ENCODE measurements at places on chromosomes 6 and 20.

GRCh38 chr6:149897855-149898744, at the start of gene RAET1E:
Gene RAET1E (minus strand): TSS chr6:149898113. CDS start chr6:149890901, 7,212 bp downstream.
- DNase-seq, result no peak

DNA sequence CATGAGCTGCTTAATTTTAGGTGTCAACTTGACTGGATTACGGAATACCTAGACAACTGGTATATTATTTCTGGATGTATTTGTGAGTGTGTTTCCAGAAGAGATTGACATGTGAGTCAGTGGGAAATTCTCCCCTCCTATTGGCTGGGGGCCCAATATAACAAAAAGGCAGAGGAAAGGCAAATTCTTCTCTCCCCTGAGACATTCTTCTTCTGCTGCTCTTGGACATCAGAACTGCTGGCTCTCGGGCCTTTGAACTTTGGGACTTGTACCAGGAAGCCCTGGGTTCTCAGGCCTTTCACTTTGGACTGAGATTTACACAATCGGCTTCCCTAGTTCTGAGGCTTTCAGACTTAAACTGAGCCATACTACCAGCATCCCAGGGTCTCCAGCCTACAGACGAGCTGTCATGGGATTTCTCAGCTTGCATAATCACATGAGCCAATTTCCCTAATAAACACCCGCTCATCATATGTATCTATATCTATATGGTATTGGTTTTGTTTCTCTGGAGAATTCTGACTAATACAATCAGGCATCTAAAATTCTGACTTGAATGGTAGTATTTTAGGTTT, 7.6 kb upstream of the BTN3A3 start:
- no peak for DNase-seq

GRCh38 chr6:151014404-151015100, 149.1 kb downstream of the MTHFD1L start:
- peak; percentile 61 for DNase-seq

DNA sequence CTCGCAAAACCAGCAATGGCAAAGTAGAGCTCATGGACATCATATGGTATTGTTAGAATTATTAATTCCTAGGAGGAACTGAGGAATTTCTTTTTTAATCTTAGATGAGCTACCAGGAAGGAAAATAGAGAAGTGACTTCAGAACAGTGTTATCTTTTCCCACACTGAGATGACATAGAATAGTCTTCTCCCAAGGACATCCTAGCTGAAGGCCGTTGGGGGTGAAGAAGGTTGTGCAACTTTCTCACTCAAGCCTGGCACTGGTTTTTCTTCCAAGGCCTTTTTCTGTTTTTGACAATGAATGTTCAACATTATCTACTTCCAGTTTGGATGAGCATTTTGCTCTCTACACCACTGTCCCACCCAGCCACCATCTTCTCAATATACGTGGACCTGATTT, 35.8 kb upstream of the MAS1 start:
- DNase-seq, result no peak

DNA sequence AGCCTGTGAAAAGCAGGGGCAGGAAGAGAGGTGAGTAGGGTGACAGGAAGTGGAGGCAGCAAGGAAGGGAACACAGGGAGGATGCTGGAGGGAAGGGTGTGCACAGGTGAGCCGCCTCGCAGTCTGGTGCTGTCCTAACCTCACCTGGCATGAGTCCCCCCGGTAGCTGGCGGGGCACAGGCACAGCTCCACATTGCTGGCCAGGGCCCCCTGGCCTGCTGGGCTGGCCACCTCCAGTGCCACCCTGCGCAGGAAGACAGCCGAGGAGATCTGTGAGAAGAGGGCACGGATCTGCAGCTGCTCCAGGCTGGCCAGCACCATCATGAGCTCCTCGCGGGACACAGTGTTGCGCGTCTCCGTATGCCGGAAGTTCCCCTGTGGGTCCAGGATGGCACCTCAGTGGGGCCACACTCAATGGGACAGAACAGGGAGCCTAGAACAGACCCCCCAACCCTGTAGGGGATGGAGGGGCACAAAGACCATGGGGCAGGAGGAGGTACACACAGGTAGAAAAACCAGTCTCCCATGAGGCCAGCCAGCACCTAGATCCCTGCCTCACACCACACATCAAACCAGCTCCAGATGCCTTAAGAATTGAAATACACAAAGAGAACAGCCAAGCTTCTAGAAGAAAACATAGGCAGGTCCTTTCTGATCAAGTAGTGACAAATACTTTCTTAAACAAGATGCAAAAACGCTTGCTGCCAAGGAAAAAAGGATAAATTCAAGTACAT, 22.5 kb downstream of the ADRM1 start:
- no peak for DNase-seq

- DNase-seq, result no peak
Observed at GRCh38 chr6:167974640-167975344, 22.7 kb upstream of the KIF25 start.

- DNase-seq, result no peak
Observed at GRCh38 chr6:12049165-12049564, 37.1 kb downstream of the HIVEP1 start.

DNA sequence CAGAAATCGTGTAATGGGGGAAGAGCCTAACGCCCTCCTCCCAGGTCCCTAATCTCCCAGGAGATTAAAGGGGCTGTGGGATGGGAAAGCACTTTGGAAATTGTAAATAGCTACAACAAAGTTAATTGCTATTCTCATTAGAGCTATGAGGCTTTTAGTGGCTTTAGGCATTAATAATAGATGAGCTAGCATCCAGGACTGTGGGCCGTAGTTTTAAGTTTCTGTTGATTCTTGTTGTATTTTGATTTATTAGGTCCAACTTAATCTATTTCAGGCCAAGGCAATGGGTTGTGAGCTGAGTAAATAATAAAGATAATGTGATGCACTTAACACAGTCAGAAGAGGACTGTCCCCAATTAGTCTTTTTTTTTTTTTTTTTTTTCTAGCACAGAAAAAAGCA, 67.7 kb downstream of the ANKRD6 start:
- DNase-seq, result peak; percentile 28

- no peak for DNase-seq
Observed at GRCh38 chr6:44073612-44074438, 53.4 kb downstream of the MRPL14 start.

- no peak for DNase-seq
Observed at GRCh38 chr6:63353286-63353630, 33.5 kb upstream of the LGSN start.

GRCh38 chr6:119978274-119978889, 628.8 kb upstream of the MAN1A1 start:
- no peak for DNase-seq

GRCh38 chr6:111534231-111534751, 51.3 kb upstream of the REV3L start:
- peak; percentile 41 for DNase-seq

- DNase-seq, result no peak
Observed at GRCh38 chr20:21258411-21258810, 44.7 kb upstream of the XRN2 start.

- DNase-seq, result no peak
Observed at GRCh38 chr20:44997171-44997570, 30.9 kb downstream of the STK4 start.

DNA sequence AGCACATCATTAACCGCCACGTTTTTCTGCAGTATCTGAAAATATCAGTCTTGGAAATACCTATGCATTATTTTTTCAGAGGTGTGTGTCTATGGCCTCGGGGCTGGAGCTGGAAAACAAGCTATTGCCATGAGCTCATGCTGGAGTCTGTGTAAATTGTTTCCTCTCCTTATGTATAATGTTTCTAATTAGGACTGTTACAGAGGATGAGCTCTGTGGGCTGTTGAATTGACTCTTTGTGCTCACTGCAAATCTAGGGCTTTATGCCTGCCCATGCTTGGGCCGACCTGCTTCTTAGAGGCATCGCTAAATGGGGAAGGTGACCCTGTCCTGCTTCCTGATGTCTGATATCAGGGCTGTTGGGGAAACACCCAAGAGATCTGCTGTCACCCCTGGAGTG, 80.8 kb upstream of the SLC22A16 start:
- DNase-seq, result no peak

DNA sequence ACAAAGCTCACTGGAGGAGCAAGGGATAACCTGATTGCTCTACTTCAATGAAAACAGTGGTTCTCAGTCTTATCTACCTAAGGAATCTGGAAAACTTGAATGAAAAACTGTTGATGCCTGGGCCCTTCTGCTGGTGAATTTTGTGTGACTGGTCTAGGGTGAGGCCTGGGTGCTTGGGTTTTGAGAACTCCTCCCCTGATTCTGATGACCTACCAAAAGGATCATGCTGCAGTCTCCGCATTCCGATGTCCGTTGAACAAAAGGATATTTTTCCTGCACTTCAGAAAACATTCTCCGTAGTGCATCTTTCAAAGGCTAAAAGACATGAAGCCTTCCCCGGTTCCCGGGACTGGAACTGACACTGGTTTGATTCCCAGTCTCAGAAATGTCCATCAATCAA, 157.9 kb downstream of the SYNDIG1 start:
- DNase-seq, result no peak

GRCh38 chr6:83307849-83308248, 114.7 kb downstream of the RWDD2A start:
- peak; percentile 1 for DNase-seq

GRCh38 chr6:85126485-85127167, 323.3 kb upstream of the NT5E start:
- DNase-seq, result peak; percentile 21

DNA sequence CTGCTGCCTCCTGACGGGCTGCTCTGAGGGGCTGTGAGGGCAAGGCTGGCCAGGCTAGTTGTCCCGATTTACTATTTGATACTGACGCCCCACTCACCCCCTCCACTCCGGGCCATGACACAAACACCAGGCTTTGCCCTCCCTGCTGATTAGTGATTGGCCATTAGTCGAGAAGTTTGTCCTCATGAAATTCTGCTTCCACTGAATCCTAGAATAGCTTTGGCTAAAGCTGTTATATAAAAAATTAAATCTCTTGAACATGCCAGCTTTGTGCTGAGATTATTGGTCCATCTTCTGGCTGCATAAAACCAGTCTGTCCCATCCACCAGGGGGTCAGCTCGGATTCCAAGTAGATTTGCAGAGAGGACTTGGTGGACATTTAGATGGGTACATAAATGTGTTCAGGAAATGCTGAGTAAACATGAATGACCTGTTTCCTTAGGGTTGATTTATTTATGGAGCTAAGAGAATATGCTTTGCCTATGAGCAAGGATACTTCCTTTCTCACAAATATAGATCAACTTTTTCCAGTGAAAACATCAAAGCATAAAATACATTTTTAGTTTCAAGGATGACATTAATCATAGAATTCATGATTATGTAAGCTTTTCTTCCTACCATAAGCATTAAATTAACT, at the start of gene GABRR2:
GABRR2 (minus strand) TSS at position 51 of the 637 bp plus-strand sequence. CDS start 134 bp downstream, outside the sequence.
- no peak for DNase-seq

DNA sequence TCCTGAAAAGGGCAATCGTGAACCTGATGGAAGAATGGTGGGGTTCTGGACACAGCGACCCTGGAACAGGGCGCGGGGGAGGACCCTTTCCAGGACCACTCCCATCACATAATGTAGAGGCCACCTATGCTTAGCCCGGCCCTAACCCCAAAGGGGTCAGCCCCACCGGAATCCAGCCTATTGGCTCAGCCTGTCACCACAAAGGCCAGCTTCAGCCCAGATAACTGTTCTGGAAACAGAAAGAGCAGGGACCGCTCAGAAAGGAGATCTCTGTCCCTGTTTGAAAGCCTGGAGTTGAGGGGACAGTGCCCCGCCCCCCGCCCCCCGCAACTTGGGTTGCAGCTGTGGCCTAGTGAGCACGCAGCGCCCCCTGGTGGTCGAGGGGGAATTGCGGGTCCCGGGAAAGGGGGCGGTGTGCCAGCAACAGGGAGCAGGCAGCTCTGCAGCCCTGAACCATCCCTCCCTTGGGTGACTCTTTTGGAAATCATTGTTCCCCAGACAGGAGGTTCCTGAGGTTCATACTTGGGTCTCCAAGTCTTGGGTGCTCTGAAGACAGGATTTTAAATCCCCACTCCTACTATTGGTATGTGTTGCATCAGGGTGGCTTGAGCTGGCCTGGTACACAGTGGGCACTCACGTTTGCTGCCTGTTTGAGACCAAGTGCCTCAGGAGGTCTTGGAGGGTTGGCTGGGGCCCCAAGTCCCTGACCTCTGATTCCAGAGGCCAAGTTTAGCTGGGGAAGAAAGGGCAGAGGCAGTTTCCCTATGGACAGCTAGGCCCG, 1.5 kb downstream of the SIGLEC1 start:
- DNase-seq, result peak; percentile 24

DNA sequence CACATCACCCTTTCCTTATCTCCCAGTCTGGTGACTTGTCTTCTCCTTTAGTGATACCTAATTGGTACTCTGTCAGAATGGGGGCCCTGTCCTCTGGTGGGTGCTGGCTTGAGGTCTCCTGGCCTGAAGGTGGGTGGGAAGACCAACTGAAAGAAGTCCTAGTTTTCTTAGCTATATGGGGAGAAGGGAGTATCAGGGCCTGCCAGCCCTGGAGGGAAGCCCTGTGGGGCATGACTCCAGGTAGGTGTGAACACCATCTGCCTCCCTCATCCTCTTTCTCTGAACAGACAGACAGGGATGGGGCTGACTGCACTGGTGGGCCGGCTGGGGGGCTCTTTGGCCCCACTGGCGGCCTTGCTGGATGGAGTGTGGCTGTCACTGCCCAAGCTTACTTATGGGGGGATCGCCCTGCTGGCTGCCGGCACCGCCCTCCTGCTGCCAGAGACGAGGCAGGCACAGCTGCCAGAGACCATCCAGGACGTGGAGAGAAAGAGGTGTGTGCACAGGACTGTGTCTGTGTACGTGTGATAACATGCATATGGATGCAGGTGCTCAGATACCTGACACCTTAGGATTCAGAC, 4.8 kb downstream of the CRIP3 start:
- DNase-seq, result no peak

DNA sequence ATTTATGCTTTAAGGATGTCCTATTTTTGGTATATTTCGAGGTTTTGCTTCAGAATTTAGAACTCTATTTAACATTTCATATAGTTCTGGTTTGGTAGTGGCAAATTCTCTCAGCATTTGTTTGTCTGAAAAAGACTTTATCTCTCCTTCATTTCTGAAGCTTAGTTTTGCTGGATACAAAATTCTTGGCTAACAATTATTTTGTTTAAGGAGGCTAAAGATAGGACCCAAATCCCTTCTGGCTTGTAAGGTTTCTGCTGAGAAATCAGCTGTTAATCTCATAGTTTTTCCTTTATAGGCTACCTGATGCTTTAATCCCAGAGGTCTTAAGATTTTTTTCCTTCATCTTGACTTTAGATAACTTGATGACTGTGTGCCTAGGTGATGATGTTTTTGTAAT, 162.7 kb upstream of the B3GAT2 start:
- no peak for DNase-seq

- no peak for DNase-seq
Observed at GRCh38 chr20:14757728-14758127, 420.3 kb upstream of the FLRT3 start.

GRCh38 chr6:166747644-166748595, 120.9 kb upstream of the RPS6KA2 start:
- DNase-seq, result no peak

All from NCI-H524 (cell line).